Left ventricle myocardium superior (tissue), 1 donor: ENCODE measurements at places on chromosomes 16 and 17.
A peak's percentile ranks its signal among the peaks of the same experiment; 100 is the strongest.

DNA sequence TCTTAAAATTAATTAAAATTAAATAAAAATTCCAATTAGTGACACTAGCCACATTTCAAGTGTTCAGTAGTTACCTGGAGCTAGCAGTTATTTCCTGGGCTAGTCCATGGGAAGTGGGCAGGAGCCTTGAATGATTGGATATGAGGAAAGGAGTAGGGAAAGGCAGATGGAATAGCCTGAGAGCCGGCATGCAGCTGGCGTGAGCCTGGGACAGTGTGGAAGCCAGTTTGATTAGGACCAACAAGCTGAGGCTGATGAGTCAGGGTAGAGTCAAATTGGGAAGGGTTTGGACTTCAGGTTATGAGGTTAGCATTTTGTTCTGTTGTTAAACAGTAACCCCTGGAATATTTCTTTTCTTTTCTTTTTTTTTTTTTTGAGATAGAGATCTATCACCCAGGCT, 15.3 kb upstream of the GNA13 start:
- no peak for DNase-seq

GRCh38 chr16:72551649-72552048, 379.7 kb upstream of the PMFBP1 start:
- DNase-seq = no peak

DNA sequence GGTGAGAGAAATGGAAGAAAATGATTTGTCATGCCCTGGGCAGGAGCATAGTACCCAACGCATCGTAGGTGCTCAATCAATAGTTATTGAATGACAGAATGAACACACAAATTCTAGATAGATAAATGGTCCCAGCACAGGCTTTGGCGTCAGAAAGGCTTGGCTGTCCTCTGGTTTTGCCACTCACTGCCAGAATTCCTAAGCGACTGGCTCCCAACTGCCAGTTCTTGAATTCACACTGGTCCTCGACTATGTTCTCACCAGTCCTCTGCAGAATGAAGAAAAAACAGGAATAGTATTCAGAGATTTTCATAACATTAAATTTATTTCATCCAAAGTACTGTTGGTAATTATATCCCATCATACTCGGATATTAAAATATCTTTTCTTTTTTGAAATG, 163.1 kb upstream of the NOL11 start:
- DNase-seq = no peak

GRCh38 chr16:73713778-73714495, 582.7 kb upstream of the PSMD7 start:
- peak; percentile 37 for DNase-seq

DNA sequence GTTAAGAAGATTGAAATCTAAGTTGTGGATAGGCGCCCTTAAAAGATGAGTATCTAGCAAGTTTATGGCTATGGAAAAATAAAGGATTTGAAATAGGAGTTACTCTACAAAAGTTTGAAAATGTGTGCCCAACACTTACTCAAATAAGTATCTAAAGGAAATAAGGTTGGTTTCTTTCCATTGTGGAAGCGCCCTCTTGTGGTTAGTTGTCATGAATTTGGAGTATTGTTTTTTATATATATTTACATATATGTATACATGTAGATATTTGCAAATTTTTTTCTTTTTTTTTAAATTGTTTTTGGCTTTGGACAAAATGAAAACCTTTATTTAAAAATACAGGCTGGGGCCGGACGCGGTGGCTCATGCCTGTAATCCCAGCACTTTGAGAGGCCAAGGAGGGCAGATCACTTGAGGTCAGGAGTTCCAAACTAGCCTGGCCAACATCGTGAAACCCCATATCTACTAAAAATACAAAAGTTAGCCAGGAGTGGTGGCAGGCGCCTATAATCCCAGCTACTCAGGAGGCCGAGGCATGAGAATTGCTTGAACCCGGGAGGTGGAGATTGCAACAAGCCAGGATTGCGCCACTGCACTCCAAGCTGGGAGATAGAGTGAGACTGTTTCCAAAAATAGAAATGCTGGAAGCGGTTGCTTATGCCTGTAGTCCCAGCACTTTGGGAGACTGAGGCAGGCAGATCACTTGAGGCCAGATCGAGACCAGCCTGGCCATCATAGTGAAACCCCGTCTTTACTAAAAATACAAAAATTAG, 24.0 kb upstream of the VPS4A start:
- DNase-seq = peak; percentile 70

DNA sequence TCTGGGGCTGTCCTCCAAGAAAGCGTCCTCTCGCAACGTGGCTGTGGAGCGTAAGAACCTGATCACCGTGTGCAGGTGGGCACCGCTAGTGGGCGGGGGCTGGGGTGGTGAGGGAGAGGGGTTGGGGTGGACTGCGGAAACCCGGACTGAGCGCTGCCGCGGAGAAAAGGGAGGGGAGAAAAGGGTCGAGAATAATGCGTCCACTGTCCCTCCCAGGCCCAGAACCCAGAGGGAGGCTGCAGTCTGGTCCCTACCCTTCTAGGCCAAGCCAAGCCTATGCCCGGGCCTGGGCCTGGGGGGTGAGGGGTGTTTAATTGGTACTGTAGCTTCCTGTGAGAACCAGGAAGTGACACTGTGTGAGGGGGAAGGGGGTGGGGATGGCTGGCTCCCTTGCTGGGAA, 464 bp downstream of the RUNDC3A start:
- no peak for DNase-seq

DNA sequence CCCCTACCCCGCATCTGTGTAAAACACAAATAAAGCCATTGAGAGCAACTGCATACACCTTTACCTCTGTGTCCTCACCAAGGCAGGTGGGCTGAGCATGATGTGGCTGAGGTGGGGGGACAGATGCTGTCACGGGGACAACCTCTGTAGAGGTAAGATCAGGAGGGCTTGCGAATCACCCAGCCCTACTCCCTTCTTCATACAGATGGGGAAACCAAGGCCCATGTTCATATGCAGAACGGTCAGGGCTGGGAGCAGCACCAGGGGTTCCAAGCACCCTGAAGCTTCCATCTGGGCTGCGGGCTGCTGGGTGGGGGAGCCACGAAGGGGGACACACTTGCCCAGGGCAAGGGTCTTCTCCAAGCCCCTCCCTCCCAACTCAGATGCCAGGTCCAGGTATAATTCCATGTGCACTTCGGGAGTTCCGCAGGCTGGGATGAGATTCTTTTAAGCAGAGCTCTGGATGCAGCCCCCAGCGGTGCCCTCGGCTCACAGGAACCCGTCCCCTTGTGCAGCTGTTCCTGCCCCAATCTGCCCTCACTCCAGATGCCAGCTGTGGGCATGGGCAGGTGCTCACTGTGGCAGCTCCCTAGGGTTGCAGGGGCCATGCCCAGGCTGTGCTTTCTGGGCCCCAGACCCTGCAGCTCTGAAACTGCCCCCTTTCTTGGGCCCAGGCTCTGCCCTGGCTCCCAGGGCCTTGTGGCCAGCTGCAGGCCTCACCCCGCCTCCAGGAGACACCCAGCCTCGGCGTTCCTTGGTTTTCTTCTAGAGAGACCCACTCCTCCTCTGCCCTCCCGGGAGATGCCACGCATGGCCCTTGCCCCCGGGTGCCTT, 9.6 kb downstream of the CTRB1 start:
- no peak for DNase-seq

- peak; percentile 74 for DNase-seq
Observed at GRCh38 chr16:87922250-87922871, 14.0 kb downstream of the CA5A start.

DNA sequence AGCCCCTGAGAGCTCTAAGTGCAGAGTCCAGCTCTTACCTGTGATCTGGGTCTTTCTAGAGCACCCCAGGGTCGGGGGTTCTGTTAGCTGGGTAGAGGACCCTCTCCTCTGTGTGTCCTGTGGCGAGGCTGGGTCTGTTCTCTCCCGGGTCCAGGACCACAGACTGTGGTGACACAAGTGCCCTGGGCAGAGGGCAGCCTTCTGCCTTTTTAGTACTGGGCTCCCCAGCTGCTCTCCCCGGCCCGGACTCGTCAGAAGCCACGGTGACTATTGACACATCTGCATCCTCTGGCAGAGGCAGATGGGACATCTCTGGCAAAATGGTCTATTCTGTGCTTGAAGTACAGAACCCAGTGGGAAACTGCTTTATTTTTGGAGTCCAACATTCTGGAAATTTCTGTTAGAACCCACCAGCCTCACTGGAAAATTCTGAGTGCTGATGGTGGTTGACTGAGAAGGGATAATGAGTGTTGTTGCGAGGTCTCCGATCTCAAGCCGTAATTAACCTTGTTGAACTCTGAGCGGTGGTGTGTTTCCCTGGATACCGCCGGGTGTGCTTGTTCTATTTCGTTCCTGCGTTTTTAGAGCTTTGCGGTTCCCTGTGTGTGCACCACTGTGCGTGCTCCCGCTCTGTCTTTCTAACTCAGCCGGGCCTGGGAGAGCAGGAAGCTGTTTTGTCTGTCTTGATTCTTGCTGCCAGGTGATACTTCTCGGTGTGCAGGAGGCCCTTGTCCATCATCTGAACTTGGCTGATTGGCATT, 26.0 kb upstream of the NUDT16L1 start:
- peak; percentile 16 for DNase-seq

DNA sequence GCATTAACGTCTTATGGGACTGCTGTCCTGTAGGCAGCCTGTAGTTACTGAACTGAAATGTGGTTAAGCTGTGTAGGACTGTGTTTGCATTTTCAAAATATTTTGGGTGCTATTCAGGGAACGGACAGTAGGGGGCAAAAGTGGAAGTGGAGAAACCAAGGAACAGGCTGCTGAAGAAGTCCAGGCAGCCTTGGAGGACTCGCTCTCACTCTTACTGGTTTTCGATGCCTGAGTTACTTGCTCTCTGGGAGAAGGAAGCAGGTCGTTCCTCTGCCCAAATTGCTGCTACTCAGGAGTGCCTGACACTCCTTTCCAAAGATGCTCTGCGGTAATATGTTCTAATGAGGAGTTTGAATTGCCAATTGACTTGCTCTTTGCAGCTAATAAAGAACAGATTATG, 64.5 kb upstream of the RBFOX1 start:
- DNase-seq = no peak

DNA sequence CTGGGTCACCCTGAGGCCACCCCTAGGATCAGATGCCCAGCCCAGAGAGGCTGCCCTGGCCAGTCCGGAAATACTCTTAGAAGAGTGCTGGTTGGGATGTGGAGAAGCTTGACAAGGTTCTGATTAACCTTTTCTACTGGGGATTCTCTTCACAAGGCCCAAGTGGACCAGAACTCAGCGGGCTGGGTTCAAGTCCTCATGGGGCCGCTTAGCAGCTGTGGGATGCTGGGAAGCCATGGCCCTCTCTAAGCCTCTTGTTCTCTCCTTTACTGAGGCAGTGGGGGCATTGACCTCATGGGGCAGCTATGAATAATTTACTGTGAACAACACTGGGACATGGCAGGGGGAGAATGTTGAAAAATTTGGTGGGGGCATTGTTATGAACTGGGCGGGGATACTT, 92.8 kb downstream of the CYLD start:
- DNase-seq = no peak

DNA sequence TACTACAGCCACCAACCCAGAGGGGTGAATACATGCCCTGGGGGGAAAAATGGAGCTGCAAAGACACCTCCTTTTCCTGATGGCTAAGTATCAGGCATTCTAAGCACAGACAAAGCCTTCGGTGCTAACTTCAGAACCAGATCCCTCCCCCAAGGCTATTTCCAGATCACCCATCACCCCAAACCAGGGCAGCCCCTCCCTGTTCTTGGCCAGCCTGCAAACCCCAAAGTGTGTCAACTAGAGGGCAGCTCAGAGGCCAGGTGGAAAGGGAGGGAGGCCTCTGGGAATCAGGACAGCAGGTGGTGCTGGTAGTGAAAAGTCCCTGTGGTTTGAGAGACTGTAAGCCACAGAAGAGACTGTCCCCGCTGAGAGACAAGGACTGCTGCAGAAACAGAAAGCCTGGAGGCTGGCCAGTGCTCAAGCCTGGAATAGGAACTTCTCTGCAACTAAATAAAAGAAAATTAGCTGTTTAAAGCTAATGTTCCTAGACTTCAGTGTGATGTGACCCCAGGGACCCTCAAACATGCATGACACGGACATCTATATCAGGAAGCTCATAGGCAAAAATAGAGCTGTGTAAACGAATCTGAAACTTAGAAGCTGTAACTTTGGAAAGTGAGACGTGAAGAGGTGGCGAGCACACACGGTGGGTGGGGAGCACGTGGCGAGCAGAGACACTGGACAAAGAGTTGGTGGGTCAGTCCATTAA, 9.1 kb downstream of the TUBG1 start:
- peak; percentile 76 for DNase-seq

DNA sequence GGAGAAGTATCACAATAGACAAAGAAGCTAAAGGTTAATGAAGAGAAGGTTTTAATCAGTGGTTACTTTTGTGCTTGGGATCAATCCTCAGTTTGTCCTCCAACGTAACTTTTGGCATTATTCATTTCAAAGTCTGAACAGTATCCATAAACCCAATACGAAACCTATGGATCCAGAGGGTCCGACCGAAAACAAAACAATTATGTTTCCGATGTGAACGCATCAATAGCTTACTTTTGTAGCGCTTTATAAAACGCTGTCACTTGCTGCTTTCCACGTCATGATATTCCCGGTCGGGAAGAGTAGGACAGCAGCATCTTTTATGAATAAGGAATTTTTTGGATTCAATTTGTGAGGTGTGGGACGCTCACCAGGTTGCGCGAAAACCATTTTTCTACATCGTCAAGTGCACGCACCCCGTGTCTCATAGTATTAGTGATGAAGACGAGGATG, 383.8 kb downstream of the ZFHX3 start:
- DNase-seq = no peak

GRCh38 chr16:8818504-8819270, 21.0 kb downstream of the PMM2 start:
- no peak for DNase-seq

- peak; percentile 18 for DNase-seq
Observed at GRCh38 chr17:16927641-16928321, 44.1 kb downstream of the TNFRSF13B start.

DNA sequence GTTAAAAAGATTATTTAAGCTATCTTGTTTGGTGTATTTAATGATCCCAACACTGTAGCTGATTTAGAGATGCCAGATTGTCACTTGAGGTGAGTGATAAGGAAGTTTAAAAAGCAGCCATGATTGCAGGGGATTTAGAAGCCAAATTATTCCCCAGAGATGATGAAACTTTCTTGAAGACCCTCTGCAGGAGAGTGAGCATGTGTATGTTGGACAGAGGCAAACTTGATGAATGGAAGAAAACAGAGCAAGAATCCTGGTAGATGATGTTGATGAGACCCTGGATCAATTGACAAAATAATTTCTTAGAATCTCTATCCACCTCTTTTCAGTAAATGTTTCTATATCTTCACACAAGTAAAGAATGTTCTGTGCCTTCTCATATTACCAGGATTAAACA, 14.4 kb upstream of the ADAMTS18 start:
- no peak for DNase-seq

DNA sequence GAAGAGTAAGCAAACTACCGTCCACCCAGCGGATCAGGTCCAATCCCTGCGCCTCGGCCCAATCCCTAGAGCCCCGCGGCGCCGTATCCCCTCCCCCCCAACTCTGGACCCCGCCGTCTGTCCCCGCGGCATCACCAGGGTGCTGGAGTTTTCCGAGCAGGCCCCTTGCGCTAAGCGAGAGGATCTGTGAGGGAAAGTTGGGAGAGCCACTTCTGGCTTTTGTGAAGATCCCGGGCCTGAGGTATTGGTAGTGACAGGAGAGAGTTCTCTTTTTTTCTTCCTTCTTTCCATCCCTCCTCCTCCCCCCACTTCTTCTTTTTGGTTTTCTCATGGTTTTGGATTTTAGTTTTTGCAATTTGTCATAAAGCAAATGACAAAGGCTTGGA, 3.5 kb upstream of the DLX4 start:
- no peak for DNase-seq
